Endodermal cell (in vitro differentiated cells): ENCODE measurements at places on chromosomes 3 and 15. TPM values are rescaled to one million over a fixed set of nuclear protein-coding genes. Genes with fewer than 3 reads are reported as not detected.
A peak's percentile ranks its signal among the peaks of the same experiment; 100 is the strongest.

The NBEAL2 gene
- total RNA-seq: 34.2 to 59.2 TPM (median 53.9 TPM) in 3 replicates

The TRPM1 gene
- total RNA-seq: not detected in 3 replicates

The DNAJB11 gene
- 43.1 to 59.8 TPM (median 59.4 TPM) in 3 replicates for total RNA-seq

The STRIT1 gene
- not detected in 2 replicates for total RNA-seq

The STRA6 gene
- total RNA-seq: 17.7 and 18.2 TPM in 2 replicates

The PLA2G4D gene
- total RNA-seq: not detected in 2 replicates

The ACTC1 gene
- 42.5 and 44.9 TPM in 2 replicates for total RNA-seq

DNA sequence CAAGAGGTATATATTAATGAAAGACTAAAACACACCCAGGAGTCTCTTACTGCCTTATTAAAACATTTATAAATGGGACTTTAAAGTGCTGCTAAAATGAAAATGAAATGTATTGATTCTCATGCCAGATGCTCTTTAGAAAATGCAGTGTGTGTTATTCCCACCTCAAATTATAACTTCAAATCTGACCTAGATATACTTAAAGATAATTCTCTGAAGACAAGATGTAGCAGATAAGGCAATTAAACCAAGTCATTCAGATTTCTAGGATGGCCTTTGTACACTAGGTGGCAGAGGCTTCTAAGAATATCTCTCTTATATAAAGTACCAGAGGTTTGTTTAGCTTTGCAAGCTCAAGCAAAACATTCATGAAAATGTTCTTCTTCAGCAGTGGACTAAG is 26.9 kb upstream of the GOLGA8B start:
- H3K36me3 ChIP-seq: no peaks in the 10 kb centered on the region
- no peak for DNase-seq

DNA sequence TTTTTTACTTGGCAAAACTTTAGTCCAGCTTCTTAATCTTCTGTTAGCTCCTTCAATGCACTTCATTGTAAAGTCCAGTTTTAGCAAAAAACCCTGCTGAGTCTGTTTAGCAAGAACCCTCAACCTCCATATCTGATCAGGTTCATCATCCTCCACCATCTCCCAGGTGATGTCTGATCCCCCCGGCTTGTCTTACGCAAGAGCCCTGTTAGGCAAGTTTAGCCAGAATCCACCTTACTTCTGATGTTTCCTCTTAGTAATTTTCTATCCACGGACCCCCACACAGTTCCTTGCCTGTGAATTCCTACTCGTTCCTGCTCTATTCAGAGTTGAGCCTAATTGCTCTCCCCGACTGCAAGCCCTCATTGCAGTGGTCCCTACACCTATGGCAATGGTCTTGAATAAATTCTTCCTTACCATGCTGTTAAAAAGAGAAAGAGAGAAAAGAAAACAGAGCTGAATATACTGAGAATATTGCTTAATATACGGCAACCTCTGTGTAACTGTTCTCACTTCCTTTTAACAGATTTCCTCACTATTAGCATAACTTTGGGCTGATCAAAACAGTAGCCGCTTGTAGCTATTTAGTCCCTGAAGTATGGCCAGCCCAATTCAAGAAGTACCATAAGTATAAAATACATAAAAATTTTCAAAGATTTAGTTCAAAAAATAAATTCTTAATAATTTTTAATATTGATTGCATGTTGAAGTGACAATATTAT is 78.7 kb upstream of the MME start:
- H3K4me3 ChIP-seq: no peak overlapping the region
- no peaks in the 10 kb centered on the region for H3K27me3 ChIP-seq
- H3K27ac ChIP-seq: no peak overlapping the region
- DNase-seq: no peak

GRCh38 chr3:19173945-19174344 is 25.6 kb downstream of the KCNH8 start:
- no peak overlapping the region for H3K4me3 ChIP-seq
- H3K36me3 ChIP-seq: peaks cover 1% of the 10 kb centered on the region
- peak; percentile 79 for DNase-seq
- no peaks in the 10 kb centered on the region for H3K27me3 ChIP-seq
- H3K27ac ChIP-seq: no peak overlapping the region

DNA sequence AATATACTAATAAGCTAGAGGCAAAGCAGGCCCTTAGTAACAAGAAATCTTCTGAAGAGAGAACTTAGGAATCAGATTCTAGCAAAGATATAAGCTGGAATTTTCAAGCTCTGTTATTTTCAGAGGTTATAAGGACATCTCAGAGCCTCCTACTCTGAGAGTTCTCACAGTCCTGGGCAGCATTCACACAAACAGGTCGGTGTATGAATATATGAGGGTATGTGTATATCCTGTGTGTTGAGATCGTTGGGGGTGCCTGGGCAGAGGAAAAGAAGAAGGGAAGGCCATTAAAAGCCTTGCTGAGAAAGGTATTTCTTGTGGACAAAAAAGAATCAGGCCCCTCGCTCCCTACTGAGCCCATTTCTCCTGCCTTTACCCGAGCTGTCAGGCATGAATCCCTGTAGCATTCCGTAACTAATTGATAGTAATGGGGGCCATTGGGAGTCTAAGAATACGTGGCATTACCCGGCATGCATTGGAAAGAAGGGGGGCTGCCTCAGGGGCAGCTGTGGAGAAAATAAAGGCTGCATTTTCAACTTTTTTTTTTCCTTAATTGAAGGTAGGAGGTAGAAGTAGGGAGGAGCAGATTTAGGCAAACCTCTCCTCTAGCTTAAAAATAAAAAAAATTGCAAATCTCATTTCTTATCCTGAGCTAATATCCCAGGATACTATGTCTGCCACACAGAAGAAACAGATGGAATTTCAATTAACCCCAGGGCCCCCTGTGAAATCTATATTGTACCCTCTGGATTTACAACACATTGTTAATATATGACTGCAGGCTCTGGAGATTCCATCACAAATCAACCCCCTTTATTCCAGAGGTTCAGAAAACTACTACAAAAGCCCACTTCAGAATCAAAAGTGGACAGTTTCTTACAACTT is 103.8 kb downstream of the GTPBP8 start:
- no peaks in the 10 kb centered on the region for H3K4me1 ChIP-seq
- H3K4me3 ChIP-seq: no peak overlapping the region
- no peaks in the 10 kb centered on the region for H3K36me3 ChIP-seq
- no peaks in the 10 kb centered on the region for H3K27me3 ChIP-seq

DNA sequence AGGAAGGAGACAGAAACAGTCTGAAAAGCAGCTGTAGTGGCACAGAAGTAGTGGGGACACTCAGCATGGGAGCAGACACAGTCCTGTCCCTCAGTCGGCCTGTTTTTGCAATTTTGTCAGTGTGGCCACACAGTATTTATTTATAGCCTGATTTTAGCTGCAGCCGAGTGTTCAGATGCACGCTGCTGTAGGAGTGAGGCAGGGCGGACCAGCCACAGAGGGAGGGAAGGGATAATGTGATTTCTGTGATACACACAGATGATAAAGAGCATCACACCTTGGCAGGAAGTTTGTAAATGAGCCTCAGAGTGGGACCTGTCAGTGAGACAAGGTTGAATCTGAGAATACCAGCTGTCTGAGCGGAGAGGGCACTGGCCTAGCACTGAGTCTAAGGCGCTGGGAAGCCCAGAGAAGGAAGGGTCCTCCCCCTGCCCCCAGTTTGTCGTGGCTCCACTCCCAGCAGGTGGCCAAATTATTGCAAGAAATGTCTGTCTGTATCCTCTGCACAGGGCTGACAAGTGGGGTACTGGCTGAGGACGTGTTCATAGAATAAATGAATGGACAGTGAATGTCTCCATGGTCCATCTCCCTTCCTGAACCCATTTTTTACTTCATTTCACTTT is 3.8 kb downstream of the PSTPIP1 start:
- H3K27ac ChIP-seq: no peak overlapping the region
- H3K4me1 ChIP-seq: no peaks in the 10 kb centered on the region
- H3K27me3 ChIP-seq: no peaks in the 10 kb centered on the region
- no peaks in the 10 kb centered on the region for H3K36me3 ChIP-seq
- no peak for DNase-seq

DNA sequence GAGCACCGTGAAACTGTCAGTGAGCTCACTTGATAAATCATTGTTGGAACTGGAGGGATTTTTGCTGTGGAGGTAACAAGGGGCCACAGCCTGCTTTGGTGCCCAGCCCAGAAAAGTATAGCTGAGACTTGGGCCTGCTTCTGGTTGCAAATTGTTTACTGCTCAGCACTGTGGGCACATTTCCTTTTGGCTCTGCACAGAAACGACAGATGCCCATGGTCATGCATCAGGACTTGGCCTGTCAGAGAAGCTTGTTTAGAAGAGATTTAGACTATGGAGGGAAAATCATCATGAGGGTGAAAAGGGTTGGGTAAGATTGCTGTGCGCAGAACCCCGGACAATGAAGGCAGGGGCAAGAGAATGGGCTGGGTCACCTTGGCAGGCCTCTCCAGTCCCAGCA is 286.1 kb upstream of the CTNNB1 start:
- H3K4me3 ChIP-seq: no peak overlapping the region
- H3K36me3 ChIP-seq: no peaks in the 10 kb centered on the region
- H3K27ac ChIP-seq: no peak overlapping the region
- H3K4me1 ChIP-seq: no peaks in the 10 kb centered on the region

DNA sequence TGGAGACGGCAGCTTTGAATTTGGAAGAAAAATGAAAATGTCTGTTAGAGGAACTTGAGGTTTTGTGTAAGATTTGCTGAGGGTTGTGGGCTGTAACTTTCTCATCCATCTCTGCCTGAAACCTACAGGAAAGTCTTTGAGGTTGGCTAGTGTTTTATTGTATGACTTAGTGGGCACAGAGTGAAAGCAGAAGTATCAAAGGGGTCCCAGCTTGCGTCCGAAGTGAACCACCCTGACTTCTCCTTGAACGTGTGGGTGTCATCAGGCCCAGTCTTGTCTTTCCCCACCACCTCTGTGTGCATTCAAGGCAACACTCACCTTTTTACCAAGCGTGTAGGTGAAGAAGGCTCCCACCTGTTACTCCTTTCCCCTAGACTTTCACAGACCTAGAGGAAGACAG is 682.1 kb upstream of the CFAP20DC start:
- no peaks in the 10 kb centered on the region for H3K27me3 ChIP-seq

DNA sequence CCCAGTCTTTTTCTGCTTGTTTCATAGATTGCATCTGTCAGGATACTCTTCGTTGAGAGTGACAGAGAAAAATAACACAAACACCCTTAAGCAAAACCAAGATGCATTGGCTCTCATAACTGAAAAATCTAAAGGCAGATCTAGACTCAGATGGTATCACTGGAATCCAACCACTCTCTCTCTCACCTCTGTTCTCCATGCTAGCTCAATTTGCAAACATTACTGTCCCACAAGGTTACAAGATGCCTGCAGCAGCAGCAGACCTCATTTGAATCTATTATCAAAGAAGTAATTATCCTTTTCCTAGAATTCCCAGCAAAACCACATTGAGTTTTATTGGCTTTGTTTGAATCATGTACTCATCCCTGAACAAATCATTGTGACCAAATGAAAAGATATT is 19.1 kb upstream of the PCOLCE2 start:
- H3K27ac ChIP-seq: no peak overlapping the region
- no peaks in the 10 kb centered on the region for H3K36me3 ChIP-seq
- no peaks in the 10 kb centered on the region for H3K27me3 ChIP-seq
- DNase-seq: no peak

- no peak for DNase-seq
- no peak overlapping the region for H3K4me3 ChIP-seq
- no peak overlapping the region for H3K27ac ChIP-seq
- H3K36me3 ChIP-seq: no peaks in the 10 kb centered on the region
These were observed 86.7 kb downstream of the EBLN2 start for GRCh38 chr3:73148206-73148605.

GRCh38 chr3:32996048-32996754 is 44.8 kb downstream of the CCR4 start:
- no peak for DNase-seq
- peaks cover 10% of the 10 kb centered on the region for H3K4me1 ChIP-seq

DNA sequence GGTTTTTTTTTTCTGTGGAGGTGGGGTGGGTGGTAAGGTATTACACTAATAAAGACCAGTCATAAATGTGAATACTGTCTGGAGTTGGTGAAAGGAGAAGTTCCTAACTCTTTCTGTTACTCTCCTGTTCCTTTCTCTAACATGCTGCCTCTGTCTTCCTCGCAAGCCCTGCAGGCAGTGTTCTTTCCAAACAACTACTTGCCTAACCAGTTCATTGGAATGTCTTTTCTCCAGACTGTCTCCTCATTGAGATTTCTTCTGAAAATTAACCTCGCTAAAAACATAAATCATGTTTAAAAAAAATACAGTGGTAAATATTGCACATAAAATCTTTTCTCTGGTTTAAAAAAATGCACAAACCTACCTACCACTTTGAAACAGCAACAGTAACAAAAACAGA is 135.2 kb downstream of the TP63 start:
- H3K36me3 ChIP-seq: no peaks in the 10 kb centered on the region
- no peak overlapping the region for H3K4me3 ChIP-seq
- H3K27ac ChIP-seq: no peak overlapping the region
- DNase-seq: no peak

DNA sequence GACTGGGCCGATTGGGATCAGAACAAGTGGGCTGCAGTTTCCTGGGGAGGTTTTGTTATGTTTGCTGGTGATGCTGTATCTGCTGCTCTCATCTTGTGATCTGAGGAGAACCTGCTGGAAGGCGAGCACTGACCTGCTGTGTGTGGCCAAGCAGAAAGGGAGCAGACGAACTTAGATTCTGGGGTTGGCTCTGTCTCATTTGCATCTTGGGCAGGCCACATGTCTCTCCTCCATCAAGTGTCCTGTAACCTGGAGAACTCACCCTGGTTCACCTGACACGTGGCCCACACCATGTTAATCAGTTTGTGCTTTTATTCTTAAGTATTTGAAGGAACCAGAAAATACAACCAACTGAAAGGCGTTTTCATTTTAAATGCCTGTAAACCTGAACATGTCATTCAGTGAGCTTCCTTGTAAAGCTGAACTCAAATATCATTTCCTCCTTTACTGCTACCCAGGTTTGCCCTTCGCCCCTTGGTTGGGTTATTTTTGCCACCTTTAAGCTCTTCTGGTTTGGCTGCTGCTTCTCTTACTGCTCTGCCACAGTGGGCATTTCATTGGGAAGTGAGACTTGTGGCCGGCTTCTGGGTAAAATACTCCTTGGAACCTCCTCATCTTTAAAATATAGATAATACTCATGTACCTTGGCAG is 33.5 kb upstream of the TRAK1 start:
- H3K4me1 ChIP-seq: peaks cover 3% of the 10 kb centered on the region
- no peaks in the 10 kb centered on the region for H3K27me3 ChIP-seq
- peak overlapping the region; percentile 4 for H3K27ac ChIP-seq
- DNase-seq: no peak
- H3K4me3 ChIP-seq: no peak overlapping the region

DNA sequence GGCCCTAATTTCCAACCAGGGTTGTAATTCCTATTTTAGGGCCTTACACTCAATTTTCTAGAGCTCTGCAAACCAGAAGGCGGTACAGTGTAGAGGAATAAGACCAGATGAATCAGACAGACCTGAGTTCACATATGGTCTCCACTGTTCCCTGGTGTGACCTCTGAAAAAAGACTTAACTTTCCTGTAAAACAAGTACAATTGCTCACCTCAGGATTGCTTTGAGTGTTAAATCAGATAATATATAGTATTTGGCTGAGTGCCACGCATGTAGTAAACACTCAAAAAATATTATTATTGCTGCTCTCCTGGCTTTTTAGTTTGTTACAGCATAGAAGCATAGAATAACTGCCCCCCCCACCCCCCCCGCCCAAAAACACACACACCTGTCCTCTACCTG is 51.0 kb upstream of the STT3B start:
- no peak overlapping the region for H3K27ac ChIP-seq
- no peaks in the 10 kb centered on the region for H3K36me3 ChIP-seq
- no peak overlapping the region for H3K4me3 ChIP-seq
- H3K27me3 ChIP-seq: no peaks in the 10 kb centered on the region

- peaks cover 29% of the 10 kb centered on the region for H3K4me1 ChIP-seq
- peak; percentile 84 for DNase-seq
- H3K27ac ChIP-seq: no peak overlapping the region
- peaks cover 28% of the 10 kb centered on the region for H3K36me3 ChIP-seq
- H3K27me3 ChIP-seq: no peaks in the 10 kb centered on the region
- H3K4me3 ChIP-seq: peak overlapping the region; percentile 15
These were observed 17.8 kb downstream of the MAP2K1 start for GRCh38 chr15:66404532-66404931.
